ENCODE measurements at places on chromosomes 5 and 9.

DNA sequence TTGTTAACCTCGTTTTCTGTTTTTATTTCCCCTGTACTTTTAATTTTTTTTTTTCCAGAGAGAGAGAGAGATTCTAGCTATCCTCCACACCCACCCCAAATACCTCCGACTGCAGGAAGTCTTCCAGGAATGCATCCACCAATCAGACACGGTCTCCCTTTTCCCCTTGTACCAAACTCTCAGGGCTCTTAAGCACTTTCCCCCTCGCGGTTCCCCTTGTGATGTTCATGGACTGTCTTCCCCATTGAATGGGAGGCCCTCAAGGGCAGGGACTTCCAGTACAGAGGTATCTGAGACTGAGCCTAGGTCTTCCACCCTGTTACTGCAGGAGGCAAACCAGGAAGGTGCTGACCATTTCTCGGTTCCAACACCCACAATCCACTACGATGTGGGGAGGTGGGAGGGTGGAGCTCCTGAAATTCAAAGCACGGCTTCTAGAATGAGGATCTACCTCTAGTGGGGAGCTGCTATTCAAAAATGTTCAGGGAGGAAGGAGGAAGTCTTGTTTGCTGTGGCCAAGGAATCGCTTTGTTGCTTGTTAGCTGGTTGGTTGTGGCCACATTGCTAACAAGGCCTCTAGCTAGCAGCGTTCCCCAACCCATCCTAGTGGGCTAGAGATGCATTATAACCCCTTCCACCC is 37.5 kb upstream of the PTGS1 start:
- no peak for DNase-seq

- DNase-seq = no peak
These were observed 174.3 kb downstream of the LPAR1 start for GRCh38 chr9:110864011-110864410.

GRCh38 chr9:91285729-91286353 is 75.9 kb downstream of the AUH start:
- no peak for DNase-seq

GRCh38 chr9:8745347-8745746 is 945.8 kb upstream of the DMAC1 start:
- no peak for DNase-seq

GRCh38 chr5:32814620-32815019 is 103.5 kb downstream of the NPR3 start:
- no peak for DNase-seq

DNA sequence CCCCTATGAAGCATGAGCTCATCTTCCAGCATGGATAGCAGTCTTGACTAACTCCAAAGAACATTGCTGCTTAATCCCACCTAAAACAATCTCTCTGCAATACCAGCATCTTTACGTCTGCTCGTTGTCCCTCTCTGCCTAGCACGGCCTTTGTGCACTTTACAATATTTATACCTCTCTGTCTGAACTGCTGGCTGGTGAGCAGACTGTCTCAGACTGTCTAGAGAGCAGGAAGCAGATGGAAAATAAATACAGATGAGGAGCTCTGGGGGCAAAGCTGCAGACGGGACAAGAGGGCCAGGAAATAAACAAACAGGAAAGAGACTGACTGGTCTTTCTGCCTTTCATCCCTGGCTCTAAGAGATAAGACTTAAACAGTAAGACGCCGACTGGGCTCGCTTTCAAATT is 224.8 kb downstream of the ENC1 start:
- DNase-seq = no peak

GRCh38 chr9:116692616-116693015 is 5.5 kb downstream of the TRIM32 start:
- no peak for DNase-seq

- no peak for DNase-seq
These were observed 192.1 kb upstream of the TRIM32 start for GRCh38 chr9:116494815-116495634.

GRCh38 chr9:116497095-116497890 is 189.8 kb upstream of the TRIM32 start:
- DNase-seq = no peak

DNA sequence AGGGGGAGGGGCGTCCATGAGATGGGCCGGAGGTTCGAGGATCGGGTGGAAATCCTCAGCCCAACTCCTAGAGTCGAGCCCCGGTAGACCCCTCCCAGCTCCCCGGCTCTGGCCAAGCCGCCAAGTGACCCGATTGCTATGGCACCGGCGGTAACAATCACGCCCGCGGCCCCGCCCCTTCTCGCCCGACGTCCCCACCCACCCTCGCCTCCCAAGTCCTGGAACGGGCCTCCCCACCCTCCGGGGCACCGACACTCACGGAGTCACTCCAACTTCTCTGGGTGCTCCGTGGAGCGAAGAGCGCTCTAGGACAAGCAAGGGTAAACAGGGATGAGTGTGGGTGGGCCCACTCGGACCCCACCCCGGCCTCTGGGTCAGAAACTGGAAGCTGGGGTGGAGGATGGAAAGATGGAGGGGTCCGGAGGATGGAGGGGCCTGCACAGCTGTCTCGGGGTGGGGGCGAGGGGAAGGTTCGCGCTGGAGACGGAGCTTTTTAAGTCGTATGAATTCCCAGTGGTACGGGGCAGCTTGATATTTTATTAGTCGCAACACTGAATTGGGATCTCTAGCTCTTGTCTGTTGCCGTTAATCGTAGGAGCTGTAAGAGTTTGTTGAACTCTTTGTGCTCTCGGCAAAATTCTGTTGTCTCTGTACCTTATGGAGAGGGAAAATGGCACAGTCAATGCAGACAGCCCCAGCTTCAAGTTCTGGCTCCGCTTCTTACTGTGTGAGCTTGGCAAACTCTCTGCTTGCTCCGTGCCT is at the start of gene SPACA9:
Gene SPACA9 (plus strand): TSS at position 204 of the 762 bp plus-strand sequence. CDS start 5,050 bp downstream, outside the sequence.
- no peak for DNase-seq

GRCh38 chr9:115393976-115394775 is 276.2 kb upstream of the TNC start:
- no peak for DNase-seq

DNA sequence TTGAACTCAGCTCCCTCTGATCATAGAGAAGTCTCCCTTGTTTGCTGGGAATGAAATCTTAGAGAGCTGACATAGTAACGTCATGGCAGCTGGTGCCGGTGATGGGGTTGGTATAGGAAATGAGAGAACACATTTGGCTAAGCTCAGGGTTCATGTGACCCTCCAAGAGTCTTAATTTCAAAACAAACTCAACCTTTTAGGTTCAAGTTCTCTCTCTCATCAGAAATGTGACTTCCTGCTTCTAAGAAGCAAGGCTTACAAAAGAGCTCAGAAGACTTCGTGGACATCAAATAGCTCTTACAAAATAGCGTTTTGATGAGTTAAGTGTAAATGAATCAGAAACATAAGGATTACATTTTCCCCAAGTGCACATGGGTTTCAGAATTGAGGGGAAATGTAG is 97.3 kb downstream of the PAPPA start:
- no peak for DNase-seq

- DNase-seq = no peak
These were observed at the start of gene SLC25A48 for GRCh38 chr5:135834639-135835529. SLC25A48 (plus strand) TSS chr5:135834663; CDS start chr5:135834848, 185 bp downstream.

DNA sequence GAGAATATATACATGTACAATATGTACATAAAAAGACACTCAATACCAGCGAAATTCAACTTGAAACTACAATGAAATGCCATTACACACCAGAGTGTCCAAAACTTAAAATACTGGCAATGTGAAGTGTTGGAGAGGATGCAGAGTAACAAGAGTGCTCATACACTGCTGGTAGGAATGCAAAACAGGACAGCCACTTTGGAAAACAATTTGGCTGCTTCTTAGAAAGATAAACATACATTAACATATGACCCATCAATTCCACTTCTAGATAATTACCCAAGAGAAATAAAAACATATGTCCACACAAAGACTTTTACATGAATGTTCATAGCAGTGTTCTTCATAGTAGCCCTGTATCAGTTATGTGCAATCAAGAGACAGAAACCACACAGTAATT is 39.4 kb upstream of the BARX1 start:
- DNase-seq = no peak

- no peak for DNase-seq
These were observed 42.4 kb upstream of the MACIR start for GRCh38 chr5:103216137-103216536.

DNA sequence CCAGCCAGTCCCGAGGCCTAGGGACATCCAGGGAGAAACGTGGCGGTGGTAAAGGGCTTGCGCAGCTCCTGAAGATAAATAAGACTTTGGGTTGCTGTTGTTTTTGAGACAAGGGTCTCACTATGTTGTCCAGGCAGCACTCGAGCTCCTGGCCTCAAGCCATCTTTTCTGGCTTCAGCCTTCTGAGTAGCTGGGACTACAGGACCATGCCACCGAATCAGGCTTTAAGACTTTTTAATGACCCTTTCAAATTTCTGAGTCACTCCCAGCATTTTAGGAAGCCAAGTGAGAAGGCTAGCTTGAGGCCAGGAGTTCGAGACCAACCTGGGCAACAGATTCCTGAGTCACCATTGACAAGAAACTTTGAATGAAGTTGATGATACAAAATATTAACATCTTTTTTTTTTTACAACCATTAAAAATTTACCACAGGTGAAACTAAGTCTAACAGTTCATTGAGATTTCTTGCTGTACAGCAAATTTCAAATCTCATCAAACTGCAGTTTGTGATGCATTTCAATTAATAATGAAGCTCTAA is 817 bp upstream of the GNE start:
- DNase-seq = no peak

DNA sequence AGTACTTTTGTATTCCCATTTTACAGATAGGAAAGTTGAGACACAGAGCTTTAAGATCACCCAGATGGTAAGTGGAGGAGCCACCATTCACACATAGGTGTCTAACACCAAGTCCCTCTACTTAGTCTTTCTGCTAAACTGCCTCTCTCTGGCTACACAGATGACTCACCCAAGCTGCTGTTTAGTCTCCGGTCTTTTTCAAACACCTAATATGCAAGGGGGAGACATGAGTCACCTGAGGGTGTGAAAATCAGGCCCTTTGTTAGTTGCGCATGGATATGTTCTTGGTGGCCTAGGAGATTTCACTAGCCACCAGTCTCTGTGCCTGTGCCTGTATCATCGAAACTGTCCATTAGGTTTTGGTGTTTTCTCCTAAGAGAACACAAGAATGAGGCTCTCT is 117.8 kb downstream of the MAST4 start:
- DNase-seq = no peak

- no peak for DNase-seq
These were observed 242.6 kb downstream of the AUH start for GRCh38 chr9:91119142-91119541.

DNA sequence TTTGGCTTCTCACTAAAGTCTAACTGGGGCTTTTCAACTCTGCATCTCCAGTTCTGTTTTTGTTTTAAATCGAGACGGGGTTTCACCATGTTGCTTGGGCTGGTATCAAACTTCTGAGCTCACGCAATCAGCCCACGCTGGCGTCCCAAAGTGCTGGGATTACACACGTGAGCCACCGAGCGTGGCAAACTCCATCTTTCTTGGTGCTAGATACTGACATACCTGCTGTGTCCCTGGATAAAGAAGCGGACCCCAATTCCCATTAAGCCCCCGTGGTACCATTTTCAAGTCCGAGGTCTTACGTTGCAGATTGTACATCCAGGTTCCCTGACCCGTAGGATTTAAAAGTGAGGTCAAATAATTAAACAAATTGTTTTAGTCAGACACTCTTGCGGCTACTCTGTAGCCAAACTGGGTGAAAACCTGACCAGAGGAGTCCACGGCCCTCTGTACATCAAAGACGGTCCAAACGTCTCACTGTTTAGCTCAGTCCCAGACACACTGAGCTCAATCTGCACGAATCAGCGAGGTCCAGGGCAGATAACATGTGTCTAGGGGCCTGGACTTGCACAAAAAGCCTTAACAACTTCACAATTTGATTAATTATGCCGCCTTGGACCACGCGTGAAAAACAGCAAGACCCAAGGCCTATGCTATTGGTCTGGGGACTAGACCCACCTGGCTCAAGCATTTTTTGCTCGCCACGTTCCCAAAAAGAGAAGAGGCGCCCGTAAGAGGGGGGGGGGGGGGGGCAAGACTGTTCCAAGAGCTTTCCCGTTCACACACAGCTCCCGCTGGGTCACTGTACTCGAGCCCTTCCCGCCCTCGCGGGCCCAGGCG is 727 bp upstream of the DNAJA1 start:
- DNase-seq = no peak

GRCh38 chr5:126403876-126404275 is 19.3 kb upstream of the GRAMD2B start:
- no peak for DNase-seq

All from stimulated activated CD4-positive, alpha-beta T cell treated with anti-CD3 and anti-CD28 coated beads, Interleukin-1b, Interleukin-23, amount 100 ng/mL, for 1 hour (primary cell).